Astrocyte of the spinal cord (primary cell): ENCODE measurements at places on chromosomes 7 and 10.

DNA sequence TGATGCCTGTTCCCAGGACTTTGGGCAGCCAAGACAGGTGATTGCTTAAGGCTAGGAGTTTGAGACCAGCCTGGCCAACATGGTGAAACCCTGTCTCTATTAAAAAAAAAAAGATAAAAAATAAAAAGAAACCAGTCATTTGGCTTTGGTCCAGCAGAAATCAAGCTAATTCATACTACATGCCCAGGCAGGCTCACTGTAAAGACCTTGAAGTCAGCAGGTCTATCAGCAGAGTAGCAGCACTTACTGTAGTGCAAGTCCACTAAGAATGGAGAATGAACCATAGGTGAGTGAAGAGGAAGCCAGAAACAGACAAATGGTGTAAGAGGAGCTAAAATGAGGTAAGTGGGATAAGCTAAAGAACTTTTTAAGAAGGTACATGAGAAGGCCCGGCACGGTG lies 24.7 kb downstream of the PSPH start:
- DNase-seq = no peak

- DNase-seq = no peak
Observed at GRCh38 chr7:152956006-152956405, 196.5 kb downstream of the ACTR3B start.

- DNase-seq = no peak
Observed at GRCh38 chr10:57420881-57421280, 846.8 kb downstream of the IPMK start.

DNA sequence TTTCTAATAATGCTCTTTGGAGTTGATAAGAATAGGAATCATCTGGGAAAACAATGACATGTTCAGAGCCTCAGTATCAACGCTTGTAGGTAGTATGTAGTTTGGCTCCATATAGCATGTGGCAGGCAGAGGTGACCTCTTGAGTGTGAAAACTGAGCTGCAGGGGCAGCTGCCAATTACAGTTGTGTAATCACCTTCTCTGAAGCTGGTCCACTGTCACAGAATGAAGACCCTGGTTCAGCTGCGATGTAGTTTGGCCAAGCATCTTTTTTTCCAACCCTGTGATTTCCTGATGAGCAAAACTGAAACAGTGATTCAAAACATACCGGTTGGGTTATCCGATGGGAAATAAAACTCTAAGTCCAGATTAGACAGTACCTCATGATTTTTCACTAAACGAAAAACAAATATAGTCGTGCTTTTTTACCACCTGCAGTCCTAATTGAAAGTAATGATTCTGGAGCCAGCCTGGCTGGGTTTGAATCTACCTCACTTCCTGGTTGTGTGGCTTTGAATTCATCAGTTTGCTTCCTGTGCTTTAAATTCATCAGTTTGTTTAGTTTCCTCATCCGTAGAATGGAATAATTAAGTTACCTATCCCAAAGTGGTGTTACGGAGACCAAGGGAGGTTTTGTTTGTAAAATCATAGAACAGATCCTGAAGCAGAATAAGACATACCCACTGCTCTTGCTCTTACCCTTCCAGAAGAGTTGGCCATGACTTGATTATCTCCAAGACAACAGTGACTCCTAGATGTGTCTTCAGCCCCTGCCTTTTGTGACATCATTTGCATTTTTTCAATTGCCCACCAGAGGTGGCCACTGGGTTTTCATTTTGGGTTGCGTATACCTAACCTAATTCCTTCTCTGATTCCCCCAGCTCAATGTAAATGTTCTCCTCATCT lies 87.4 kb downstream of the CELF2 start:
- no peak for DNase-seq

- no peak for DNase-seq
Observed at GRCh38 chr7:135334830-135335543, 101.3 kb downstream of the STRA8 start.

DNA sequence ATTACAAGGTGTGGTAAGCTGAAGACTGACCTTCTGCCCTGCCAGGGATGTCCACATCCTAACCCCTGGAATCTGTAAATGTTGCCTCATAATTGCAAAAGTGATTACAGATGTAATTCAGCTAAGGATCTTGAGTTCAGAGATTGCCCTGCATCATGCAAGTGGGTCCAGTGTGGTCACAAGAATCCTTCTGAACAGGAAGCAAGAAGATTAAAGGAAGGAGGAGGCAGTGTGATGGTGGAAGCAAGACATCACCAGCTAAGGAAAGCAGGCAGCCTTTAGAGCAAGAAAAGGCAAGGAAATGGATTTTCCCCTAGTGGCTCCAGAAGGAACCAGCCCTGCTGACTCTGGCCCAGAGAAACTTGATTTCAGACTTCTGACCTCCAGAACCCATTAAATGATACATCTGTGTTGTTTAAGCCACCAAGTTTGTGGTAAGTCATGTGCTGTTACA lies 78.1 kb downstream of the USP6NL start:
- no peak for DNase-seq

DNA sequence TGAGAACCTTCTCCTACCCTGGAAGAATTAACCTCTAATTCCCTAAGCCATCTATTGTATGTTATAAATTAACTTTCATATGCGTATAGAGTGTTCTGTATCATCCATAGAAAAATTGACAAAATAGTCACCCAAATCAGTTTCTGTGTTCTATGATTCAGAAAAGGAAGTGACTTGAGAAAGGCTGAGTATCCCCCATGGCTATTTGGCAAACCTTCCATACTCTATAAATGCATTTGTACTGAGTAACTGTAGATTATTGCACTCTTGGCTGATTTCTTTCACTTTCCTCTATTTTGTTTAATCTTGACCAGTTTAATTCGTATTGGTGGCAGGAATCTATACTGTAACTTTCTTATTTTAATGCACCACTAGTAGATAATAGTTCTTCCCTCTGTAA lies 182.2 kb downstream of the HTR7 start:
- DNase-seq = peak; percentile 87

DNA sequence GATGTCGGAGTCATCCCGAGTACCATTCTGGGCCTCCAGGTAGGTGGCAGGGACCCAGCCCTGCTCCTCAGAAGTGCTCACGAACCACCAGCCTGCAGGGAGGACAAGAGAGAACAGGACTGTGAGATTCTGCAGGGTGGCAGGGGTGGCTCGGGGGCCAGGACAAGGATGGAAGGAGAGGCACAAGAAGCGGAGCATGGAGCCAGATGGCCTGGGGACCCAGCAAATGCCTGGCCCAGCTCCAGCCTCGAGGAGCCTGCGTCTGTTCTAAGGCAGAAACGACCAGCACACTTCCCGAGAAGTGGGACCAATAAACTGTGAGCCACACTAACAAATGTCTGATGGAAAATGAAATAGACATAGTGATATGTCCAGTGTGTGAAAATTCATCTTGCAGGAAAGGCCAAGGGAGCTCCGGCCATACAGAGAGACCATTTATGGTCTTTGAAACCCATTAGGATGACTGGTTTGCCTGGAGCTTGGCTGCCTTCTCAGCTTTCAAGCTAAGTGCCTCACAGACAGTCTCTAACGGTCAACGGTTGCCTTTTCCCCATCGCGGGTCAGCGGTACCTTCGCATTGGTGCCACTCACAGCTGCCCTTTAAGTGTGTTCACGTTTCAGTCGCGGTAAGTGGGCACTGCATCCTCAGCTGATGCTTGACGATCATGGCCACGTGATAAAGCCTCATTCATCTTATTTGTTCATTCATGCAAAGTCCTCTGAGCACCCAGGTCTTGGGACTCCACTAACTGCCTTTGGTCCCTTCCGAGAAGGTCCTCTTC lies 133.8 kb downstream of the NEURL1 start:
- DNase-seq = no peak

- peak; percentile 60 for DNase-seq
Observed at GRCh38 chr10:114648368-114648767, 9.7 kb downstream of the ABLIM1 start.

DNA sequence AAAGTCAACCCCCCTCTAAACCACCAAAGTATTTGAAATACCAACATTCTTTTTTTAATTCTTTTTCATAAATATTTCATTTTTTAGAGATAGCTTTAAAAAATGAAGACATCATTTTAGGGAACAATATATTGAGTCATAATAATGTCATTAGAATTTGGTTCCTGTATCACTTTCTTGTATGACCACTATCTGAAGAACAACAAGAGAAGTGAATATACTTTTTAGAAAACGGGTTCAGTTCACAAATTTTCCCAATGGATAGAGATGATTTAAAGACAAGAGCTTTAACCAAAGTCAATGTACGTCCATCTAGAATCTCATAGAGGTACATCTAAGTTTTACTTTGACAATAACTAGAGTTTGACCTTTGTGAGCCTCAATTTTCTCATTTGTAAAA lies 48.2 kb downstream of the CUBN start:
- DNase-seq = no peak

- DNase-seq = no peak
Observed at GRCh38 chr10:95408148-95408960, 117.6 kb upstream of the PDLIM1 start.

- DNase-seq = peak; percentile 10
Observed at GRCh38 chr10:122786269-122786668, 59.4 kb downstream of the CUZD1 start.

GRCh38 chr10:130138479-130138866 lies 2.3 kb downstream of the GLRX3 start:
- DNase-seq = peak; percentile 38

GRCh38 chr10:3048119-3049019 lies 19.0 kb upstream of the PFKP start:
- DNase-seq = peak; percentile 52

DNA sequence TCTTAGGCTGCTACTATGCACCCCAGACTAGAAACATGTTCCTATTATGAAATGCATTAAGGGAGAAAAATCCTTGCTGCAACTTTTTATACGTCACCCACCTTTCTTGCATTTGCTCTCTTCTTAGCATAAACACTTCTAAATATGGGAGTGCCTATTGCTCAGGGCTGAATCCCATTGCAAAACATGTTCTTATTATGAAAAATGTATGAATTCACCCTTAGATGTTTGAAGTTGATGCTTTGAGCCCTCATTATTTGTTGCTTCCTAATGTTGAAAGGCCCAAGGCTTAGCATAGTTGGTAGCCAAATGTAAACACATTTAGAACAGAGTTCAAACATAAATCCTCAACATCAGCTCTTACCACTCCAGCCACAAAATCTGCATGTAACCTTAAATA lies 52.8 kb downstream of the BMPER start:
- no peak for DNase-seq

- no peak for DNase-seq
Observed at GRCh38 chr7:38021892-38022291, 101.5 kb downstream of the EPDR1 start.

- peak; percentile 45 for DNase-seq
Observed at GRCh38 chr10:53025172-53025711, 252.7 kb upstream of the MBL2 start.

DNA sequence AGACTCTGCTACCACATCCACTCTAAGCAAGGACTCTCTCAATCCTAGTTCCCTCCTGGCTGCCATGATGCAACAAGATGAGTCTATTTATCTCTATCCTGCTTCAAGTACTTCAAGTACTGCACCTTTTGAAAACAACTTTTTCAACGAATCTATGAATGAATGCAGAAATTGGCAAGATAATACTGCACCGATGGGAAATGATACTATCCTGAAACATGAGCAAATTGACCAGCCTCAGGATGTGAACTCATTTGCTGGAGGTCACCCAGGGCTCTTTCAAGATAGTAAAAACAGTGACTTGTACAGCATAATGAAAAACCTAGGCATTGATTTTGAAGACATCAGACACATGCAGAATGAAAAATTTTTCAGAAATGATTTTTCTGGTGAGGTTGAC lies 40.7 kb downstream of the AHR start:
- no peak for DNase-seq

DNA sequence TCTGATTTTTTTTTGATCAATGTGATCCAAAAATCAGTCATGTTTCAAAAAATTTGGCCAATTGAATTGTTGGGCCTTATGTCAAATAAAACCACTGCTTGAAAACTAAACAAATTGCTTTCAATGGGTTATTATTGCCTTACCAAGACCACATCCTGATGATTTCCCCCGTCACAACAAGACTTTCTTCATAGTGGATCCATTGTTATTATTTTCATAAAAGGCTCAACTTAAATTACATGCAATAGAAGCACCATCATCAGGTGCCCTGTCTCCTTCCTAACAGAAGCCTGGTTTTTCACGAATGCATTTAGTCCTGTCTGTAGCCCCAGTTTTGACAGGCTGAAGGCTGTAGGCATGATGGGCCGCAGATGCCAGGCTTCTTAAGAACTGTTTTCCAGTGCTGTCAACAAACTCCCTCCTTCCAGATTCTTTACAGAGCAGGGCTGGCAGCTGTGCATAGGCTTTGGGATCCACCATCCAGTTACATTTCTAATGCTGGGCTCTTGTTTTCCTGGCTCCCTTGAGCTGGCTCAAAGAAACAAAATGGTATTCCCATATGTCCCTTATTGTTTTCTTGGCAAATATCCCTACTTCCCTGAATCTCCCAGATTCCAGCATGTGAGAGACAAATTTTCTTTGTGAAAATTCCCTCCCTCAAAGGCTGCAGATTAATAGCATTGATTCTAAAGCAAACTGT lies 302.0 kb downstream of the TWIST1 start:
- DNase-seq = no peak

GRCh38 chr7:155692317-155692716 lies 47.9 kb downstream of the RBM33 start:
- DNase-seq = no peak

GRCh38 chr7:30977896-30978564 lies 14.3 kb downstream of the GHRHR start:
- no peak for DNase-seq

DNA sequence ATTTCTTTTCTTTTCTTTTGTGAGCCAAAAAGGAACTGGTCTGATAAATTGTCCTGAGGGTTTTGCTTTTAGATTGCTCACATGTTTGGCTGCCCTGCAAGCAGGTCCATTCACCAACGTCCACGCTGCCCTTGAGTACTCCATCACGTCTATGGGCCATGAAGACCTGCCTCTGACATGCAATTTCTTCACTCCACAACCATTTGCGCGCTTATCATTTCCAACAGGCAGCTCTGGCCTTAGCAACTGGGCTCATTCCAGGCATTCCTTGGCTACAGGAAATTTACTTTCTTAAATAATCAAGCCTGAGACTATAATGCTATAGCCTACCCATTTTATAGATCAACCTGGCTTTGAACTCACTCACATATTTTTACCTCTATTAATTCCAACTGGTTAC lies 408.3 kb upstream of the C7orf33 start:
- no peak for DNase-seq

DNA sequence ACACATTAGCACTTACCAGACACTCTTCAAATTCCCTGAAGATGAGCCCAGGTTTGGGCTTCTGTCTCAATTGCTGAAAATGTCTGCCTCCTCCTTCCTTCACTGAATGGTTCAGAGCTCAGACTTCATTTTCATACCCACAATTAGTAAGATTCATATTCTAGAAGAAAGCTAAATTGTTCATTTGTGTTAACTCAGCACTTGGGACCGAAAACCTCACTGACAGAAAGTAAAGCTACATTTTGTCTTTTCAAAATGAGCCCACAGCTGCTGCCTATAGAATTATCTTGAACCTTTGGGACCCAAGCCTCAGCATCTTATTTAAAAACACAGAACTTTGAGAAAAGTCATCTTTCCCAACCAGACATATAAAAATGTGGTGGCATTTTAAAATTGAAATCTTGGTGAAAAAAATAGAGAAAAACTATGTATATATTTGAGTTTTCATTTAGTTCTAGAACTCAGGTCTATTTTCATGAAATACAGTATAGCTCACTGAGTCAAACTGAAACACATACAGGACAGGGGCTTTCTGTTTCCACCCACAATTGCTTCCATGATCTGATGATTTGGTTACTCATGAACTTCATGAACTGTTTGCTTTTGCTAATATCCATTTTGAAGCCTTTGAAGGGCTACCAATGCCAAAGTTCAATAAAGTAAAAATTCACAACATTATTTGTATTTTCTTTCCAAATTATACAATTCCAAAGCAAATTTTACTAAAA lies 119.1 kb upstream of the PFKP start:
- no peak for DNase-seq

- DNase-seq = no peak
Observed at GRCh38 chr10:65827359-65827758, 1098.5 kb upstream of the LRRTM3 start.
